Stimulated activated CD8-positive, alpha-beta memory T cell treated with anti-CD3 and anti-CD28 coated beads, Interleukin-2, amount 100 ng/mL, for 48 hours (primary cell): ENCODE measurements at places on chromosomes 13 and 19.

DNA sequence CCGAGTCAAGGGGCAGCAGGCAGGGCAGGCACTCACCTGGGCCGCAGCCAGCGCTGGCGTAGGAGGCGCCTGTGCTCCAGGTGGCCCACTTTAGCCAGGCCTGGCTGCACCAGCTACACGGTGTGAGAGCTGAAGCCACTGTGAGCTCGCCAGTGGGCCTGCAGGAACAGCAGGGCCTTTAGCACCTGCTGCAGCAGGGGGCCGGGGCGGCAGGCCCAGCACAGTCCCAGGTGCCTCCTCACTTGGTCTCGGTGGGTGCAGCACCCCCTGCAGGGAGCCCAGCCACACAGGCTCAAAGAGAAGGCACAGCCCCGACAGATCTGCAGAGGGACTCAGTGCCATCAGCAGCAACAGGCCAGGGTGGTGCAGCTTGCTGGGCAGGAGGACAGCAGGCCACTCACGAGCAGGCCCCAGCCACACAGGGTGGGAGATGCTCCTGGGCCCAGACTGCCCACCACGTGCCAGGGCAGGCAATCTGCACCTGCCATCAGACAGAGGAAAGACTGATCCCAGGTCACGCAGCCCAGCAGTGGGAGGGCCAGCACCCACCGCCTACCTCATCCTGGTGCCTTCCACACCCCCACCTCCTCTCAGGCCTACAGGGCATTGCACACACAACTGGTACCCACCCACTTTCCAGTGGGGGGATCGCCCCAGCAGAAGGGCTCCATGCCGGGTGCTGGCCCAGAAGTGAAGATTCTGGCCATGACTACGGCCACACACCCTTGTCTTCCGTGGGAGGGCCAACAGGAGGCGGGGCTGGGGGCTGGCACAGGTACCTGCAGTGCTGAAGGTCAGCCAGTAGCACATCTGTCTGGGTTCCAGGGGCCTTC is 15.8 kb downstream of the ARHGAP33 start:
- DNase-seq: no peak

DNA sequence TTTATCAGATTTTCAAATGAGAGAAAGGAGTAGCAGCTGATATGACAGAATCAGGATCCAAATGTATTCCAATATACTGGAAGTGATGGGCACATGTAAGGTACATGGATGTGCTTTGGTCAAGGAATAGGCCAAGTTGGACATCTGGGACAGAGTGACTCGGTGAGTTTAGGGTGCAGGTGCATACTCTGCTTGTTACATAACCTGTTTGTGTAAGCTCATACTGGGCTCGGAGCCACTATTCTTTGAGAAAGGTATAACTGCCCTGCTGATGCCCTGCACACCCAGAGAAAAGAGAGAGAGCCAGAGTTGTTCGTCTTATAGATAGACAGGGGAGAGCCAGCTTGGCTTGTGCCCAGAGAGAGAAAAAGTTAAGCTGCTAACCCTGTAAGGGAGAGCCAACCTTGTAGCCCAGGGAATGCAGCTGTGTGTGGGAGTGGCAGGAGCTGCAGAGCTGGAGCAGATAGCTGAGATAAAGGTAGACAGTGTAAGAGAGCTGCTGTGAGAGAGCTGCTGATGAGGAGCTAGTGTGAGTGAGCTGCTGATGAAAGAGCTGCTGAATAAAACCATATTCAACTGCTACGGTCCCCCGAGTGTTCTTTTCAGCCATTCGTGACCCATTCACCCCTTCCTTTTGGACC is 40.7 kb upstream of the N4BP2L1 start:
- DNase-seq: no peak

- no peak for DNase-seq
Measured at GRCh38 chr19:51456541-51457290, 1.5 kb downstream of the SIGLEC8 start.

DNA sequence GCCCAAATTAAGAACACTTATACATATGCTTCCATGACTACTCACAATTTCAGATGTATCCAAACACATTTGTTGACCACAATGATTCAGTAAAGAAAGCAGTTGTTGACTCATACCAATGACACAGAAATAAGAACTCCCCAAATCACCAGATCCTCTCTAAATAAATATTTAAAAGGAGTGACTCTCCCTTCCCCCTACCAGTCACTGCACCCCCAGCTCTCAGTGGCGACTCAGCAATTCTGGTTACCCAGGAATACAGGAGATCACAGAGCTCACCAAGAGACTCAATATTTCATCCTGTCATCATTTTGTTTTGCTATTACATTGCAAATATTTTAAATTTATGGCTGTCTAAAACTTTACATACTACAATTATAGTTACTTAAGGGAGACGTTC is 131.5 kb downstream of the RGCC start:
- DNase-seq: peak; percentile 28

DNA sequence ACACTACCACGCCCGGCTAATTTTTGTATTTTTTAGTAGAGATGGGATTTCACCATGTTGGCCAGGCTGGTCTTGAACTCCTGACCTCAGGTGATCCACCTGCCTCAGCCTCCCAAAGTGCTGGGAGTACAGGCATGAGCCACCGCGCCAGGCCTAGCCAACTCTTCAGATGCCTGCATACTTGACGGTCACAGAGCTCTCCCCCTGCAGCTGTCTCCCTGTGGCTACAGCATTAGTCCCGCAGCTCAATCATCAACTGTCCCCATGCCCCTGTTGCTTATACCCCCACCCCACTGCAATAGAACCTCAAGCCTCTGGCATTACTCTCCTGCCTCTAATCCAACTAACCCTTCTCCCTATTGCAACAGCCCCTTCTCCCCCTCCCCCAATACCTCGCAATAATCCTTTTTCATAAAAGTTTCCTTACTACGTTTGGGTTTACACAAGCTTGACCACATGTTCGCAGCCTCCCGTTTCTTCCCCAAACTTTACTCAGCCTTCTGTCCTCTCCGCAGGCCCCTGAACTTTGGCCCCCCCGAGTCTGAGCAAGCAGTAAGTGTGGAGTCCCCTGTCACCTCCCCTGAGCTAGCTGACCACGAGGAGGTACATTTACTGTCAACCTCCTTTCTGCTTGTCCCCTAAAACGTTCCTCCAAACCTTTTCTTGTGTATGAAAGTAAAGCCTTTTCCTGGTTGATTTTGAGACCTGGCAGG is 1.7 kb downstream of the ZNF77 start:
- DNase-seq: no peak

DNA sequence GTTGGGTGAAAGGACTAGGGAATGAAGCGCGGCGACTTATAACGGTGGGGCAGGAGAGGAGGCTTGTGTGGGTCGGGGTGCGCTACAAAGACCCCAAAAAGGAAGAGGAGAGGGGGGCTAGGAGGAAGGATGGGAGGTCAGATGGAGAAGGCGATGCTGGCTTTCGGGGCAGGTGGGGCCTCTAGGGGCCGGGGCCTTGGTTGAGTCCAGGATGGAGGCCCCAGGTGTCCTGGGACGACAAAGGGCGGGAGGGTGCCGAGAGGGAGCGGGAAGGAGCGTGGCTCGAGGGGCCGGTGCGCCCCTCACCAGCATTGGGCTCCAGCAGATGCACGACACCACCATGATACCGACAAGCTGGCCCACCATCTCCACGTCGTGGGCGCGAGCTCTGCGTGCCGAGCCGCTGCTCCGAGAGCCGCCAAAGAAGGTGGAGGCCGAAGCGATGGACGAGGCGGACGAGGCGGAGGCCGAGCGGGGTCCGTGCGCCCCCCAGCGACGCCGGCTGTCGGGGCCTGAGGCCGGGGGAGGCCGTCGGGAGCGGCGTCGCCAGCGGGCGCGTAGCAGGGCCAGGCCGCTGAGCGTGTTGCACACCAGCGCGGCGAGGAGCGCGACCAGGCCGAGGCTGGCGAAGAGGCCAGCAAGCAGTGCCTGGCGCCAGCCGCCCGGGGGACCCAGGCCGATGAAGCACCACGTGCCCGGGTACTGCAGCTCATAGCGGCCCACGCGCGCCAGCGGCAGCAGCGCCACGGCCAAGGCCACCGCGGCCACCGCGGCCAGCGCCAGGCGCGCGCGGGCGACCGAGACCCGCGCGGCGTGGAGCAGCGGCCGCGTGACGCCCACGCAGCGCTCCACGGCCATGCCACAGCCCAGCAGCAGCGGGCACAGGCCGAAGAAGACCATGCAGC is 1.8 kb downstream of the PTGER1 start:
- no peak for DNase-seq

DNA sequence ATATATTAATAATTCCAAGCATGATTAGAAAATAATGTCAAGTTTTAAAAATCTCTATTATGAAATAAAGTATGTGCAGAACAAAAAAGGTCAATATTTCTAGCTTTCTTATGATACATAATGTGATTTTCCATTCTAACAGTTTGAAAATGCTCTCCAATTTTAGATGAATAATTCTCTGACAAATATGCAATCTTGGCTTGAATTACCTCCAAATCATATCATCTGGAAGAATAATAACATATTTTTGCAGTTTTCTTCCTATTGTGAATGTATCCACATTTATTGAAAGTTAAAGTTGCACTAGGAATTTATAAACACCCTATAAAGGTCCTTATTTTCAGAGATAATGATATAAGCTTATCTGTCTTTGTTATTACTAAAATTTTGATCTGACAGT is 548.5 kb upstream of the SLC10A2 start:
- no peak for DNase-seq

- peak; percentile 15 for DNase-seq
Measured at GRCh38 chr13:30607908-30608307, 9.8 kb upstream of the USPL1 start.

- DNase-seq: no peak
Measured at GRCh38 chr13:107680115-107680514, 535.2 kb downstream of the LIG4 start.

GRCh38 chr13:44355621-44356020 is 18.0 kb upstream of the SERP2 start:
- DNase-seq: no peak

DNA sequence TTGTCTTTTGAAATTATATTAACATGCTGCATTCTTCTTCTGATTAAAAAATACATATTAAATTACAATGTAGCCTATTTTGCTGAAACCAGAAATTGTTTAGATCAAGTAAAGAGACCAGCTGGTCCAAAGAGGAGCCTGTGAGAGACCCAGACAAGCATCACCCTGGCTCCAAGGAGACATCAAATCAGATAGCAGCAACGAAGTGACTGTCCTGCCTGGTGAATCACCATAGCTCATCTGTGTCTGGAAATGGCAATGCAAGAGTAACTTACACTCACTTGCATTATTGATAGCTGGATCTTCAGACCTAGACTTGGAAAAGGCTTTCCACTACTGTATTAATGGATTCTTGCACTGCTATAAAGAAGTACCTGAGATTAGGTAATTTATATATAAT is 169.1 kb downstream of the KCTD12 start:
- DNase-seq: no peak

DNA sequence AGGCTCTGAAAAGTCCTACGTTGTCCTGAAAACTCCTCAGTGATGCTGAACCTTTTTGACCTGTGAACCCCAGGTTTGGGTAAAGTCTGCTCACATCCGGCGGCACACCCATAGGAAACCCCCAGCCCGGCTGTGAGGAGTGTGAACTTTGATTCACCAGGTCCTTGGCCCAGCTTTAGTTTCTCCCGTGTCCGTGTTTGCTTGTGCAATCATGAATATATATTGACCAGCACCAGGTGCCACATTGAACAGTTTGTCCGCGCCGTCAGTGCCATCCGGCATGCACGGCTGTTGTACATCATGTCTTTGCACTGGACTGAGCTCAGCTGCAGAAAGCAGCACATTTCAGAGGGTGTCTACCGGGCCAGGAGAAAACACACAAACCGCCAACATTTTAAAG is 45.3 kb downstream of the NFIC start:
- no peak for DNase-seq

DNA sequence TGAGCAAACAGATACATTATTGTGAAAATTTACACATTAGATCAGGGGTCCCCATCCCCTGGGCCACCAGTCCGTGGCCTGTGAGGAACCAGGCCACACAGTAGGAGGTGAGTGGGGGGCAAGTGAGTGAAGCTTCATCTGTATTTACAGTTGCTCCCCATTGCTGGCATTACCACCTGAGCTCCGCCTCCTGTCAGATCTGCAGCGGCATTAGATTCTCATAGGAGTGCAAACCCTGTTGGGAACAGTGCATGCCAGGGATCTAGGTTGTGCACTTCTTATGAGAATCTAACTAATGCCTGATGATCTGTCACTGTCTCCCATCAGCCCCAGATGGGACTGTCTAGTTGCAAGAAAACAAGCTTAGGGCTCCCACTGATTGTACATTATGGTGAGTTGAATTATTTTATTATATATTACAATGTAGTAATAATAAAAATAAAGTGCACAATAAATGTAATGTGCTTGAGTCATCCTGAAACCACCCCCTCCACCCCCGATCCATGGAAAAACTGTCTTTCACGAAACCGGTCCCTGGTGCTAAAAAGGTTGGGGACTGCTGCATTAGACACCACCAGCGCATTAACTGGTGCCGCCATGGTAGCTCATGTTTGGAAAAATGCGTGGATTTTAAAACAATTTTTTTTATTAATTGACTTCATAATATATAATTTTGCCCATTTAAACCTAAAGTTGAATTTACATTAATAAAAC is 51.7 kb downstream of the DGKH start:
- DNase-seq: no peak

- no peak for DNase-seq
Measured at GRCh38 chr13:80157261-80157932, 183.5 kb downstream of the SPRY2 start.

DNA sequence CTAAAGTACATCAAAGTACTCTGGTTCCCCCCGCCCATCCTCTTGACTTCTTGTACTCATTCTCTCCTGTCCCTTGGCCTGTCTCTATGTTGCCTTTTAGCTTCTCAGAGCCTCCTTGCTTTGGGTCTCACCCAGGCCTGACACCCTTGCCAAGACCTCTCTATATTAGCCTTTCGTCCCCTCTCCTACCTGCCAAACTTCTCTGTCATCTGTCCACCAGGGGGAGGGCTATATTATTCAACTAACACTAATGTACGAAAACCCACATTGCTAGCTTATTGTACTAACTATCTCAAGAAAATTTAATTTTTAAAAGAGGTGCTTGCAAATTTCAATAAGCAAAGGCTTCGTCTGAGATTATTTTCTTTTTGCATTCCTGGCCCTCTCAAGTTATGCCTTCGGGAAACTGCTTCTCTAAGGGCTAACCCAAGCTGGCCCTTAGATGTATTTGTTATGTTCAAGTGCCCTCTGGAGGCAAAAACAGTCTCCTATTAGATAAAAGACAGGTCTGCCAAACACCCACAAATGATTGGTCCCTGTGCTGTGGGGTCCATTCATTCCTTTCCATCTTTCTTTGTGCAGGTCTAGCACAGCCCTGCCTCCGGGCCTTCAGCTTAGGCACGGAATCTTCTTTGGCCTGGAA is 6.3 kb upstream of the MRPS31 start:
- no peak for DNase-seq

DNA sequence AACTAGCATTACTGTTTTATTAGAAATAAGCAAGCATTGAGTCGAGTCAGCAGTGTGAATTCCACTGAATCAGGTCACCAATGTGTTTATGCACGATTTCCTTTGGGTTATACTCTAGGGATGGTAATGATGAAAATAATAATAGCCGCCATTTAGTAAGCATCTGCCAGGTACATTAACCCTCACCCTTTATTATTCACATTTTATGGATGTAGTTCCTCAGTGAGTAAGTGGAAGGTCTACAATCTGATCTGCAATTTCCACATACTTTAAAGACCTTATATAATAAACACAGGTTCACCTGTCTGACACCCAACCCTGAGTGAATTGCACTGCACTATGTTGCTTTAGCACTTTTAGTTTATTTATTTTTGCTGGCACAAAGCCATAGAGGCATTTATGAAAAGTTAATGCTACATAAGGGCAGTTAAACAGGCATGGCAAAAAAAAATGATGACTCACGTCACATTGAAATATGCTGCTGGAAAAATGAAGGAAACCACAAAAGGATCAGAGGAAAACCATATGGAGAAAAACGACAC is 122.4 kb downstream of the TRPC4 start:
- DNase-seq: no peak

- no peak for DNase-seq
Measured at GRCh38 chr13:84686973-84687372, 804.7 kb upstream of the SLITRK1 start.
